ENCODE measurements at places on chromosomes 3 and 15.

- no peak for DNase-seq
Measured at GRCh38 chr3:156259896-156260295, 139.5 kb downstream of the KCNAB1 start.

- no peak for DNase-seq
Measured at GRCh38 chr3:129123314-129124060, 1.9 kb upstream of the RAB43 start.

DNA sequence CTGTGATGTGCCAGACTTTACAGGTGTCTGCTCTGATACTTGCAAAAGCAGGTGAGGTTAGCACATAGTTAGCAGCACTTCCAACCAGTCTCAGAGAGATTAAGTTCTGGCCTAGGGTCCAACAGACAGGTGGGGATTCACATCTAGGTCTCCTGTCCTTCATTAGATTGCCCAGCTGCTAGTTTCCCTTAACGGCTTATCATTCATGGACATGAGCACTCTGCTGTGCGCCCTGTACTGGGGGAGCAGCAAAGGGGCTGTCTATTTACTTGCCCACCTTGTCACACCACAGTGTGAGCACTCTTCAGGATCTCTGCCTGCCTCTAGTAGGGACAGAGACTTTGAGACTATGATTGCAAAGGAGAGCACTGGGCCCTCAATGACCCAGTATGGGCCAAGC lies 8.7 kb downstream of the SPSB4 start:
- no peak for DNase-seq

DNA sequence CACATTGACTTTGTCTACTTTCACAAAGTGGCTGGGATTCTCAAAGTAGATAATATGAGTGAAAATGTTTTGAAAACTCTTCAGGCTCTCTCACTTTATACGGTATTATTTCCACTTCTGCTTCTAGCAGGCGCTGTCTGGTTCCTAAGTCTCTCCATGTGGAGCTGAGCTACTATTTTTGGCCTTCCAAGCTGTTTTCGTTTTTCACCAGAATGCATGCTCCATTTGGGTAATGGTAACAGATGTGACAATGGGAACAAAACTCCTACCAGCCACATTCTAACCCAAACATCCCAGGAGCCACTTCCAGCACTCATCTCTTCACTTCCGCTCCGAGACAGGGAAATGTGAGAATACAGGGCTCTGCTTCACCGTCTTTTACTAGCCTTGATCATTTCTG lies 586.7 kb downstream of the NTRK3 start:
- DNase-seq = no peak

DNA sequence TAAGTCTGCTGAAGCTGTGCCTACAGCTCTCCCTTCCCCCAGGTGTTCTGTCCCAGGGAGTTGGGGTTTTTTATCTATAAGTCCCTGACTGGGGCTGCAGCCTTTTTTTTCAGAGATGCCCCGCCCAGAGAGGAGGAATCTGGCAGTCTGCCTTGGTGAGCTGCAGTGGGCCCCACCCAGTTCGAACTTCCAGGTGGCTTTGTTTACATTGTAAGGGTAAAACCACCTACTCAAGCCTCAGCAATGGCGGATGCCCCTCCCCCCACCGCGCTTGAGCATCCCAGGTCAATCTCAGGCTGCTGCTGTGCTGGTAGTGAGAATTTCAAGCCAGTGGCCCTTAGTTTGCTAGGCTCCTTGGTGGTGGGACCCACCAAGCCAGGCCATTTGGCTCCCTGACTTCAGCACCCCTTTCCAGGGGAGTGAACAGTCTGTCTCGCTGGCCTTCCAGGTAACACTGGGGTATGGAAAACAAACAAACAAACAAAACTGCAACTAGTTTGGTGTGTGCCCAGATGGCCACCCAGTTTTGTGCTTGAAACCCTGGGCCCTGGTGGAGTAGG lies 189.4 kb downstream of the MFSD1 start:
- no peak for DNase-seq

- no peak for DNase-seq
Measured at GRCh38 chr3:140499114-140499757, 178.6 kb upstream of the TRIM42 start.

- DNase-seq = no peak
Measured at GRCh38 chr15:101560722-101561583, 71.4 kb upstream of the PCSK6 start.

- DNase-seq = no peak
Measured at GRCh38 chr3:129252748-129253147, 3.3 kb downstream of the COPG1 start.

DNA sequence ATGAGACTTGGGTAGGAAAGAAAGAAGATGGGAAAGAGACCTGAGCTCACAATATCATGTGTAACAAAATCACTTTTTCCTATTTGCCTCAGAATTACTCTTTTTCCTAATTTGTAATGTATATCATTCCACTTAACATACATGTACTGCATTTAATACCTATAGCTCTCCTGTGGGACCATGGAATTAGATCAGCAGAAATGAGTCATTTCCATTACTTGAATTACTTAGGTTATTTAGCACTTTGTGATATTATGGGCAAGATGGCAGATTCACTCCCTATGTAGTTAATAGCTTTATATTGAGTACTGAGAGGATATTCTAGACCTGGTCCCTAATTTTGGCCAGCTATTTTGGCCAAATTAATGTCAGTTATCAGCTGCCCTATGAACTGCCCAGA lies 70.5 kb downstream of the ZNF609 start:
- no peak for DNase-seq

DNA sequence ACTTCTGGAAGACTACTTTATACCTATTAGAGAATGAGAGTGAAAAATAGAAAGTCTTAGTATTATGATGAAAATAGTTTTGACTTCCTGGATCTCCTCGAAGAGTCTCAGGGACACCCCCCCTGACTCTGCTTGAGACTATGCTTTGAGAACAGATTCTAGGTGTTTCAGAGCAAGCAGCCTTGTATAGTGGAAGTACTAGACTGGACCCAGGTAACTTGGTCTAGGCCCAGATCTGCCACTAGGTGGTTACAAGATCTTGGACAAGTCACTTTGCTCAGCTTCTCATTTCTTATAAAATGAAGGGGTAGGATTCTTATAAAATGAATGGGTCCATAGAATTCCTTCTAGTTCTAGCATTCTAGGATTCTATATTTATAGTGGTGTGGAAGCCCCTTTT lies 9.1 kb downstream of the ABHD5 start:
- DNase-seq = no peak

DNA sequence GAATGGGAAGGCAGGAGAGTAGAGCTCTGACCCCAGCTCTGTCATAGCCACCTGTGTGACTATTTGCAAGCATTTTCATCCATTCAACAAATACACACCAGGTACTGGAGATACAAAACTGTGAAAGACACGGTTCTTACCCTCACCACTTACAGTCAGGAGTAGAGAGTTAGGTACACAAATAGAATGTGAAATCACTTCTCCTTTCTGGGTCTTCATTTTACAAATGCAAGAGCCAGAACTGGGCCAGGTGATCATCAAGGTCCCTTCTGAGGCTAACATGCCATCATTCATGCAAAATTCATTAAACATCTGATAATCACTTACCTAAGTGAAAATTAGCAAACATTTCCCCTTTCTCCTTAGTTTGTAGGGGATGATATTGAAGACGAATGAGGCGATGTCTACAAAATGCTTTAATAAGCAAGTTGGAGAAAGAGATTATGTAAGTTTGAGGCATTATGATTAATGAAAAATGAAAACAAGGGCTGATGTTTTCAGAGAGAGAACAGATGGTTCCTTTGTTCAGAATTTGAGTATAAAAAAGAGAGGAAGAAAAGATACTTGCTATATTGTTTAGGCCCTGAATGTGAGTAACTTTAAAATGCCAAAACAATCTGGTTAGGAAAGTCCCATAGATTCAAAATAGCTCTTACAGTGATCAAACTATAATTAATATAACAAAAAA lies 88.6 kb downstream of the LPP start:
- no peak for DNase-seq

GRCh38 chr3:101255441-101255840 lies 64.9 kb downstream of the IMPG2 start:
- no peak for DNase-seq

DNA sequence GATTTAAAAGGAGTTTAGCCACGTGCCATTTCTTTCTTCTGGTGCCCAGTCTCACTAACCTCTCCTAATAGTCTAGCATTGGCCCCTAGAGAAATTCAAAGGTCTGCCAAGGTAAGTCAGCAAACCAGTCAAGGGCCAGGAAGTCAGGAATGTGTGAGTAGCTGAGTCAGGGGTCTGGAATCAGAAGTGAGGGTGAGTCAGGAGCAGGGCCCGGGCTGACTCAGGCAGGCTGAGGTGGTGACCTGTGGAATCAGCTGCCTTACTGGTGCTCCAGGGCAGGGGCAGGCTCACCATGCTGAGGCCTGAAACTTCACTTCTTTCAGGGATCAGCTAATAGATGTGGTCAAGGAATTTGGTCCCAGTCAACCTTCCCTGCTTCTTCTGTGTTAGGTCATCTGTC lies 105.8 kb upstream of the MYZAP start:
- no peak for DNase-seq

GRCh38 chr3:63762934-63763550 lies 56.1 kb upstream of the C3orf49 start:
- DNase-seq = no peak

- DNase-seq = no peak
Measured at GRCh38 chr3:149547954-149548668, 73.6 kb downstream of the TM4SF4 start.

DNA sequence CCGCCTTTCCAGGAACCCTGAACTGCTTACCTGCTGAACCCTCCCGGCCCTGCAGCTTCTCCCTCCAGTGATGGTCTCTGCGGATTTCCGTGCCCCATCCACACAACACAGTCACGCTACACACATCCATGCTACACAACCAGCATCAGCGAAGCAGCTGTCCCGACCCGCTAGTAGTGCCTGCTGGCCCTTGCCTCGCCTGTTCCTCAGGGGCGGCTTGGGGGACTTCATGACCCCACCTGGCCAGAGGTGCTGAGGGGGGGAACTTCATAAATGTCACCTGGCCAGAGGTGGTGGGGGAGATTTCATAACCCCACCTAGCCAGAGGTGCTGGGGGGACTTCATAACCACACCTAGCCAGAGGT lies 530 bp upstream of the TUBGCP5 start:
- DNase-seq = no peak

DNA sequence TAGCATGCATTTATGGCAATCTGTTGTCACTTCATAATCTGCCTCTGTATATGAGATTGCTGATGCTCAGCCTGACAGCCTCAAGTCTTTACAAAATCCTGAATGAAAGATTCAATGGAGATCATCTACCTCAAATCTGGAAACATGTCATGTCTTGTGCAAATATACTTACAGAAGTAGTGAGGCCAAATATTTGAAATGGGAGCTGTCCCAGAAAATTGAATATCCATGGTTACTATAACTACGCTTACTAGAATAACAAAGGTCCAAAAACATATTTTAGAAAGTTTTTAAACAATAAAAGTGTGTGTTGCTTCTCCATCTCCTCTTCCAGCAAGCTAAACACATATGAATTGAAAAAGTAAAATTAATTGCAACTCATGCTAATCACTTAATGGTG lies 133.2 kb upstream of the DPH6 start:
- no peak for DNase-seq

GRCh38 chr3:17623464-17623863 lies 119.0 kb downstream of the TBC1D5 start:
- DNase-seq = no peak

Data from glomerular endothelial cell (primary cell).